ENCODE measurements at places on chromosomes 11 and 22.

- DNase-seq: no peak
Measured at GRCh38 chr22:44020981-44021380, 3.1 kb upstream of the PARVB start.

DNA sequence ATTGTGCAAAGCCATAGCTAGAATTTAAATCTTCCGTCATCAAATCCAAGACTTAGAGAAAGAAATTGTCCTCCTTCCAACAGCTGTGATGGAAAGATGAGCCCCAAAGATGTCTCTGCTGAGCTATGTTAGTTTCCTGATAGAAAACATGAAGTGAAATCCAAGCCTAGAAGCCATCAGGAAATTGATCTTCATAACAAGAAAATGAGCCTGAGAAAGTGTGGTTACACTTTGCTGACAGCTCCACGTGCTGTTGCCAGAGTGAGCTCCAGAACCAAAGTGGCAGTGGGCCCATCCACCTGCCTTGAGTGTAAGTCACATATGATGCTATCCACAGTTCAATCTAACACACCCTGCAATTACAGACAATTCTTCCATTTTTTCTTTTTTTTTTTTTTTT, 58.0 kb upstream of the UBASH3B start:
- DNase-seq: no peak

GRCh38 chr11:123590296-123590912, 64.0 kb downstream of the SCN3B start:
- DNase-seq: peak; percentile 34

- no peak for DNase-seq
Measured at GRCh38 chr11:10147195-10147594, 146.8 kb downstream of the SBF2 start.

GRCh38 chr22:45308391-45308956, 1.3 kb upstream of the FAM118A start:
- DNase-seq: no peak

DNA sequence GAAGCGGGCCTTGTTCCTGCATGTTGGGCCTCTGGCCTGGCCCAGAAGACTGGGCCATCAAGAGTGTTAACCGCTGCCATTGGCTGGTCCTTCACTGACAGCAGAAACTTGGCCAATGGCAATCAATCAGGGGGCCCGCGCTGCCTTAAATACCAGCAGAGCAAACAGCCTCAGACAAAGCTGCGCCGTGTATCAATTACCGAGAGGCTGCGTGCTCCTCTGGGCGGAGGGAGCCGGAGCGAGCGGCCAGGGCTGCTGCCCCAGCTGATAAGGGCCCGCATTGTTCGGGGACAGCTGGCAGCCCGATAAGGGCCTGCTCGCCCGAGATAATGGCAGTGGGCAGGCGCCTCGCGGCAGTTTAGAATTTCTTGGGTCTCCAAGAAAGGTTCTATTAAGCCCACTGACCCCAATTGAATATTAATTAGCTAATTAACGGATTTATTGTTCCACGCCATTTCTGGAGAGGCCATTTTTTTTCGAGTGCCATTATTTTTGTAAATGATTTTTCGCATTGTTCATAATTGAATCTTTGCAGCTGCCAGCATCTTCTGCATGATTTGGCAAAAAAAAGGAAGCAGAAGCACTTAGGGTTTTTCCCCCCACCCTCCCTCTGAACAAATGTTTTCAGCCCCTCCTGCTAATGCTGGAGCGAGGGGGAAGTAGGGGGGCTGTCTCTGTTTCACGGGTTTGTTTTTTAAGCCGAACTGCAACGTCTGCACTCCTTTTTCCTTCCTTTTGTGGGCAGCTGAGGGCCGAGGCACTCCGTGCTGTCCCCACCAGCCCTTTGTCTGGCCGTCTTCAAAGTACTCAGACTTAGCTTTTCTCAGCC, 37.6 kb upstream of the RIC3 start:
- no peak for DNase-seq

- no peak for DNase-seq
Measured at GRCh38 chr22:29574762-29575450, 6.0 kb downstream of the NIPSNAP1 start.

- DNase-seq: no peak
Measured at GRCh38 chr22:24521791-24522245, 26.7 kb downstream of the UPB1 start.

DNA sequence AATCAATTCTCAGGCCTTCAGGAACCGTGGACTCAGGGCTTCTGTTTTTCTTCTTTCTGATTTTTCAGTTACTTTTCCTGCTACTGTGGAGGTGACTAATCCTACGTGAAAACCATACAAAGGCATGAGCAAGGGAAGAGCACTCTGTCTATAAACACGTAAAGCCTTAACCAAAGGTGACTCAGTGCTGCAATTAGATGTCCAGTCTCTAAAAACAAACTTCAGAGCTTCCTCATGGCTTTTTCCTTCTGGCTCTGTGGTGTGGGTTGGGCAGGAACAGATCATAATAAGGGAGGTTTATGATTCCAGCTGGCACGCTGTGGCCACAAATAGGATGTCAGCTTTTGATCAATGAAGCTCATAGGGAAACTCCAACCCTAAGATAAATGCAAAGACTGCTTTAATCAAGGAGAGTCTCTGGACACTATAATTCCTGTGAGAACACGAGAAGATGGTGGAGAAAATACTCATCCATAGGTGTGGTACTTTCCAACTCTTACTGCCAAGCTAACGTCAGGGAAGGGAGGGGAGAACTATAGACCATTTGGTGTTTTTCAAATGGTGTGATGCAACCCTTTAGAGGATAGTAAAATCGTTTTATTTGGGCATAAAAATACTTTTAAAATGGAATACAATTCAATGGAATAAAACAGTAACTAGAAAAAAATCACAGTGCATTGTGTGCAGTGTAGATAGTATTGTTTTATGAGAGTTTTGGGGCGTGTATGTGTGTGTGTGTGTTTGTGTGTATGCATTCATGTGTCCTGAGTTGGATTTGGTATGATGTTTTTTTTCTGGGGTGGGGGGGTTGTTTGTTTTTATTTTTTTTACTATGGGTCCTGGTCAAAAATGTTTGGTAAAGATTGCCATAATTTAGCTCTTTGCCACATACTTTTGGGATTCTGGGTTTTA, at the start of gene NXPE2:
NXPE2 (plus strand) TSS at position 403 of the 912 bp plus-strand sequence; CDS start at position 452, 49 bp downstream.
- DNase-seq: no peak

GRCh38 chr11:75919525-75919924, 104.5 kb downstream of the UVRAG start:
- DNase-seq: no peak

Measured in AG09309 (cell line).